ENCODE measurements at places on chromosomes 16 and 17.

DNA sequence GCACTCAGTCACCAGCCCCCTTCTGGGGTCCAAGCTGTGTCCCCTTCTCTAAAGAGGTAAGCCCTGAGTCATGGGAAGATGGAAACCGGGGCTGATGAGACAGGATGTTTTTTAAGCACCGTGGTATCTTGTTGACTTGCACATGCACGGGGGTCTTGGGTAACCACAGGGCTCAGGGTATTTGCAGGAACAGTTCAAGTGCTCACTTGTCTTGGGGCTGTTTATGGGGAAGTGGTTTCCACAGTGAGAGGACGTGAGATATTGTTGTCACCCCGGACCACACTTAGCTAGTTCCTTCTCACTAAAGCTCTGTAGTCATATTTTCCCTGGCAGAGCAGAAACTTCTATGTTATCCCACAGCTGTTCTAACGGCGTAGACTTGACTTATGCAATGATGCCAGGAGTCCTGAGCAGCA, 7.7 kb downstream of the CCL3L1 start:
- no peak for DNase-seq

DNA sequence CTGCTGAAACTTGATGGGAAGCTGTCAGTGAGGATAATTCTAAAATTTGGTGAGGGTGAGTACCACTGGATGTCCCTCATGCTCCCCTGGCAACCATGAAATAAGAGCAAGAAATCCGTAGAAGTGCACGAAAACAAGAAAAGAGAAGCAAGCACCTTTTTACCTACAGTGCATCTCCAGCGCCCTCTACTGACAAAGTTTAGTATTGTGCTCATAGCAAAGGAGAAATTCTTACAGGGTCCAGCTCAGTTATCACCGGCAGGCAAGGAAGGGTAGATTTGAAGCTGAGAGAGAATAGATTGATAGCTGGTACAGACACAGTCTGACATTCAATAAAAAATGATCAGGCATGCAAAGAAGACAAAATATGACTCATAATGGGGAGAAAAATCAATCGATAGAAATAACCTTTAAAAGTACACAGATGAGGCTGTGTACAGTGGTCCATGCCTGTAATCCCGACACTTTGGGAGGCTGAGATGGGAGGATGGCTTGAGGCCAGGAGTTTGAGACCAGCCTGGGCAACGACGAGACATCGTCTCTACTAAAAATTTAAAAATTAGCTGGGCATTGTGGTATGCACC, 28.3 kb upstream of the TEX2 start:
- DNase-seq, result no peak

GRCh38 chr17:36977066-36977465, 28.3 kb downstream of the AATF start:
- no peak for DNase-seq

GRCh38 chr17:4199818-4200402, 56.9 kb downstream of the CYB5D2 start:
- DNase-seq, result no peak

DNA sequence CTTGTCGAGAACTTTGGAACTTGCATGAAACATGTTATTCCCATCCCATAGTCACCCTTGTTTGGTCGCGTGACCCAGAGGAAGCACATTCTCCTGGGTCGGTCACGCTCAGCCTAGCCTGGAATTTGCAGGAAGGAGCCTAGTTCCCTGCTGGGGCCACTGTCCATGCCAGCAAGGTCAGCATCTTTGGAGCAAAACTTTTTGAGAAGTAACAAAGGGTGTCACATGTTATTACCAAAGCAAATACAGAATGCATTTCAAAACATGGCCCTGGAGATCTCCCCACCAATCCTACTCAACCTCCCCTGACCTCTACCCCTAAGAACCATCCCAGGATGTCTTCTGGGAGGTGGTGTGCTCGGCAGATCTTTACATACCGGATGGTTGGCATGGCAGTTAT, 26.2 kb upstream of the IRF8 start:
- DNase-seq, result no peak

- DNase-seq, result no peak
These were observed 384.5 kb downstream of the SNX29 start for GRCh38 chr16:12361016-12361415.

DNA sequence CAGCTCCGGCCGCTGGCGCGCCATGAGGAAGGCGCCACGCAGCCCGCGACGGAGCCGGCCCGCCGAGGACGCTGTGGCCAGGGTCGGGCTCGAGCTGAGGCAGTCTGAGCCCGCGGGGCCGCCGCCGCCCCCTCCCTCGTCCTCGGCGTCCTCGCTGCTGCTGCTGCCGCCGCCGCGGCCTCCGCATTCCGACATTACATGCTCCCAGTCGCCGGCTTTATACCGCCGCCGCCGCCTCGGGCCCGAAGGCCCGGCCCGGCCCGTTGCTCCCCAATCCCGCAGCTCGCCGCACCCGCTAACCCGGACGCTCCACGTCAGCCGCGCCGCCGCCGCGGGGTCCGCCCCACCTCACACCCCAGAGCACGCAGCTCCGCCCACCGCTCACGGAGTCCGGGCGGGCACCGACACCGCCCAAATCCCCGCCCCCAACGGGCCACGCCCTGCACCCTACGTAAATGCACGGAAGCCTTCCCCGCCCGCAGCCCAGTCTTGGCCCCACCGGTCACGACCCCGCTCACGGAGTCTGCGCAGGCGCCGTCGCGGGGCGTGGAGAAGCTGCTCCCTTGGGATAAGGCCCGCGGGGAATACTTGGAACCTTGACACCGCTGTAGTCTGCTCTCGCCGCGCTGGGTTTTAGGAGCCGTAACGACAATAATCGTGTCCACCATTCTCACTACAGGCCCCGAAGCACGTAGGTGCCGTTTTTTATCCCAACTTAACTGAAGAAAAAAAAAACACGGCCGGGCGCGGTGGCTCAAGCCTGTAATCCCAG, at the start of gene TXNDC11:
TSS of gene TXNDC11 (minus strand) at position 322 of the 772 bp plus-strand sequence. CDS start at position 195, 127 bp downstream.
- peak; percentile 99 for DNase-seq

GRCh38 chr16:85782451-85782850, 16.9 kb downstream of the EMC8 start:
- no peak for DNase-seq

DNA sequence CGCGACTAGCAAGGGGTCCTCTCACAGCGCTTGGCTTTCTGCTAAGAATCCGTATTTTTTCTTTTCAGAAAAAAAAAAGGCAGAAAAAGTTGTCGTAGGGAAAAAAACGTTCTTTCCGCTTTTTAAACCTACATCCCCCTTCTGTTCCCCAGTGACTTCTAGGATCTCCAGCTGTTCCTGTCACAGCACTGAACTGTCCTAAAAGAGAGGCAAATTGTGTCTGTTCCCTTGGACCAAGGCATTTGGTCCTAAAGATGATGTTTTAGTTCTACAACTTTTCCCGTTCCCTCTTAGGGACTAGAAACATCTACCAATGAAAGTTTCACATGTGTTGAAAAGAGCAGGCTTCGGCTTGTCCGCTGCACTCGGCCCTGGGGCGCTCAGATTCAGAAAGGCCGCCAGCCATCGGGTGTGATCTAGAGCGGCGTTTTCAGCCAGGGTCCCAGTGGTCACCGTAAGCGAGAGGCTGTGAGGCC, 100.7 kb upstream of the CHMP6 start:
- no peak for DNase-seq

GRCh38 chr17:65442250-65442649, 119.2 kb downstream of the AXIN2 start:
- no peak for DNase-seq

DNA sequence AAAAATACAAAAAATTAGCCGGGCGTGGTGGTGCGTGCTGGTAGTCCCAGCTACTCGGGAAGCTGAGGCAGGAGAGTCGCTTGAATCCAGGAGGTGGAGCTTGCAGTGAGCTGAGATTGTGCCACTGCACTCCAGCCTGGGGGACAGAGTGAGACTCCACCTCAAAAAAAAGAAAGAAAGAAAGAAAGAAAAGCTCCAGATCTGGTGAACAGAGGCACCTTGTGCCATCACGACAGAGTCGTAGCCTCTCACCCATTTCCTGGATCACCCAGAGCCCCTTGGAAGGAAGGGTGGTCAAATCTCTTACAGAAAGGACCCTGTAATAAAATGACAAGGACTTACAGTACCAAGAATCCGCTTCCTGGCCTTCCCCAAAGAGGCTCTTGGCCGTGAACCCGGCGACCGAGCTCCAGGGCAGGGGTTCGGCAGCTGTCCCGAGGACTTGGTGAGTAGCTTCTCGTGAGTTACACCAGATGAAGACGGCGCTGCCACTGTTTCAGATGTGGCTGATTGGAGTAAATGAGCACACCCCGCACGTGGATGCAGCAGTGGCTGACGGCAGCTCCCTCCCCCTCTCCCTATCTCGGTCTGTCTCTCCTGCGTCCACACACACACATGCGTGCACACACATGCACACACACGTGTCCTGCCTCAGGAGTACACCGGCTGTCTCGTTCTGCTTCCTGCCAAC, 13.5 kb downstream of the LGALS3BP start:
- DNase-seq, result no peak

- DNase-seq, result peak; percentile 38
These were observed 2.9 kb downstream of the RNF213 start for GRCh38 chr17:80263253-80264204.

GRCh38 chr17:15917438-15918027, 27.4 kb upstream of the ADORA2B start:
- DNase-seq, result no peak

- no peak for DNase-seq
These were observed 26.7 kb downstream of the ITGAL start for GRCh38 chr16:30499284-30499683.

- no peak for DNase-seq
These were observed 12.5 kb upstream of the NUDT16L1 start for GRCh38 chr16:4680673-4681470.

- DNase-seq, result no peak
These were observed 61.4 kb downstream of the SRL start for GRCh38 chr16:4180511-4180910.

DNA sequence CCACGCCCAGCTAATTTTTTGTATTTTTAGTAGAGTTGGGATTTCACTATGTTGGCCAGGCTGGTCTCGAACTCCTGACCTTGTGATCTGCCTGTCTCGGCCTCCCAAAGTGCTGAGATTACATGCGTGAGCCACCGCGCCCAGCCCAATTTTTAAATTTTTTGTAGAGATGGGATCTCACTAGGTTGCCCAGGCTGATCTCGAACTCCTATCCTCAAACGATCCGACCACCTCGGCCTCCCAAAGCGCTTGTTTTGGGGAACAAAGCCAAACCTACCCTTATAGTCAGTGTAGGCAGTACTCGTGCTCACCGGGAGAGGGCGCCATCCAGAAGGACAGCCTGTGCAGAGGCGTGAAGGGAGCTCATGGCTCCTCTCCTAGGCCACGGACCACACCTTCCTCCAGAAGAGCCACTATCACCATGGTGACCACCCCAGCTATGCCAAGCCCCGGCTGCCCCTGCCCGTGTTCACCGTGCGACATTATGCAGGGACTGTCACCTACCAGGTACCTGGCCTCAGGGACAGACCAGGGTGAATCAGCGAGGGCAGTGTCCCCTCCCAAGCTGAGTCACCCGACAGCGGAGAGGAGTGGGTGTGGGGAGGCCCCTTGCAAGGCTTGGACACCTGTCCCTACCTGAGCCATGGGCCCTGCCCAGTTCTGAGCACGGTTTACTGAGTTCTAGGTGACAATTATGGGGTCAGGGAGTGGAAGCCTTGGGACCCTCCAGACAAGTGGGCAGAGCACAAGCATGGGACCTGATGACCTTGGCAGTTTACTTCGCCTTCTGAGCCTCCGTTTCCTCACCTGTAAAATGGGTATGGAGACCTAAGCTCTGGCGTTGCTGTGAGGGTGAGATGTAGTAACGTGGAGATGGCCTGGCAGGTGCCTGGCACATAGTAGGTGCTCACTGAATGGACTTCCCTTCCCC, 13.7 kb downstream of the MYO15B start:
- peak; percentile 54 for DNase-seq

DNA sequence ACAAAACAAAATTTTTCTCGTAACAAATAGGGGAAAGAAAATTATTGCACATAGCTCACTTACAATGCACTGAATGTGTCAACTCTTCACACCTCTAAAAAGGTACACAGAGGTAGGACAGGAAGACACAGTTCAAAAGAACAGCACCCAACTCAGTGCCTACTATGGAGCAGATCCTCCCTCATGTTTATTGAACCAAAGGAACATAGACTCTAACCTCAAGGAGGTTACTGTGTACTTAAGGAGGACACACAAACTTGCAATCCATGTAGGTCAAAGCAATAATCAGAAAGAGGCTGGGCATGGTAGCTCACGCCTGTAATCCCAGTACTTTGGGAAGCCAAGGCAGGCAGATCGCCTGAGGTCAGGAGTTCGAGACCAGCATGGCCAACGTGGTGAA, 50.3 kb downstream of the SLC39A11 start:
- no peak for DNase-seq

DNA sequence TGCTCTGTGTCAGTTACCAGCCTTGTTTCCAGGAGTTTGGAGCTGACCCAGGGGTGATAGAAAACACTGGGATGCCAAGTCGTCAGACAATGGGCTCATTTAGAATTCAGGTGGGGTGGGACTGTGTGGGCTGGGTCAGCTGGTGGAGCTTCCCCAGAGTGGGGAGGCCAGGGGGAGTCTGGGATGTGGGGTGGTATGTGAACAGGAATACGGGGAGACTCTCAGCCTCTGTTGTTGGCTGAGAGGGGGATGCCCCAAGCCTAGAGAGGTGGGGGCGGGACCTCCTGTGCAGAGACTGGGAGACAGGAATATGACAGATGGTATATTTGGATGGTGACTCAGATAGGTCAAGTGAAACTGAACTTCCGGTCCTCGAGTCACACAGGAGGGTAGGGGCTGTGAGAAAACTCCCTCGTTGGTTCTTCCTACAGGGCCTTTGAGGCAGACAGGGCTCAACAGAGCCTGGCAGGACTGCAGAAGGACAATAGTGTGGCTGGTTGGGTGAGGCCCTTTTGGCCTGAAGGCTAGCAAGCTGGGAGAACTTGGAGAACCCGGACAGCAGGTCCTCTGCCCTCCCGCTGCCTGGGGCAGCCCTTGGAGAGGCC, 23.7 kb downstream of the CDH1 start:
- DNase-seq, result peak; percentile 26

GRCh38 chr17:65797809-65798208, 236.4 kb upstream of the AXIN2 start:
- DNase-seq, result no peak

GRCh38 chr16:80084614-80085013, 456.2 kb upstream of the DYNLRB2 start:
- peak; percentile 1 for DNase-seq

DNA sequence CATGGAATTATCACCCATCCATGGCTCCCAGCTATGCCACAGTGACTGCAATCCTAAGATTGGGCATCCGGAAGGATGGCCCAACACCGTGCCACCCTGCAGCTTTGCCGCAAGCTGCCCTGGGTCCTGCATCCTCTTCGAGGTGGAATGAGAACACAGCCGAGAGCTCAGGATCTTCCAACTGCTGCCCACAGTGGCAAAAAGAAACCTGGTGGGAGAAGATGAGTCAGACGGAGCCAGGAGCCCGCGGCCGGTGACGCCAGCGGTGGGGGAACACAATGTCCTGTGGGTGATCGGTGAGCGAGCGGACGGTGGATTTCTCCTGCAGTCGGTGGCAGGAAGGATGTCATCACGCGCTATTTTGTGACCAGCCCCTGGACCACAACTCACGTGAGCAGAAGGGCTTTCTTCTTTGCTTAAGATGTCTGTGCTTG, 20.1 kb downstream of the CD7 start:
- no peak for DNase-seq

- peak; percentile 44 for DNase-seq
These were observed 68.2 kb downstream of the MYO18A start for GRCh38 chr17:29111816-29112499.

- DNase-seq, result no peak
These were observed 97.9 kb upstream of the NOG start for GRCh38 chr17:56495556-56495955.

- DNase-seq, result no peak
These were observed 43.3 kb upstream of the CMIP start for GRCh38 chr16:81401035-81401950.

- no peak for DNase-seq
These were observed 20.3 kb downstream of the METRNL start for GRCh38 chr17:83099570-83100181.

GRCh38 chr16:70723740-70724145, 37.9 kb upstream of the MTSS2 start:
- DNase-seq, result no peak
